ENCODE measurements at places on chromosomes 11 and 22.

DNA sequence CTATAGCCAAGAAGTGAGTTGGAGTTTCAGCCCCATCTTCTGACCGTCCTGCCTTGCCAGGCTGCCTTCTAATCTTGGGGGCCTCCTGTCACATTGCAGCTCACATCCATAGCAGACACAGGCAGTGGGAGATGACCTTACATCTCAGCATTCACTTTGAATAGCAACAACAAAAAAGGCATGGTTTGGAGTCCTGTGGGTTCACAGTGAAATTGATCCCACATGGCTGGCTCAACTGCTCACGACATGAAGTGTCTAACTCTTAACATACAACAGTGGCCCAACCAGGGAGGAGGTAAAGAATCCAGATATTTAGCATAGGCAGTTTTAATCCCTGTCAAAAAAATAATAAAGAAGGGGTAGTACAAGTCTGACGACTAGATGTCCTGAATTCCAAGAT, 38.1 kb downstream of the DBX1 start:
- no peak for DNase-seq

- DNase-seq: no peak
Measured at GRCh38 chr22:49281467-49282340, 546.0 kb downstream of the BRD1 start.

DNA sequence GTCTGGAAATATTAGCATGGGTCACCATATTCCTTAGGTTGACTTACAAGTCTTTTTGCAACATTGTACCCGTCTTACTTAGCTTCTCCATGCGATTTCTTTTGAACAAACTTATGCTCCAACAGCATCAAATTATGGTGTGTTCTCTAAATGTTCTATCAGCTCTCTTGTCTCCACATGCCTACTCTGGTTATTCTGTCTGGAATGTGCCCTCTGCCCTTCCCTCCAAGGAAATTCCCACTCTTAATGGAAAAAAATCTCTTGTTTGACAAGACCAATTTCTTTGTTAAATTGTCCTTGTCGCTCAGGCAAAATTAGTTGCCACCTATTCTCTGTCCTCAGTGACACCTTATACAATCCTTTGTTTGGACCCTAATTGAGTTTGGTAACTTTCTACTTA, 522.8 kb upstream of the LUZP2 start:
- DNase-seq: no peak

DNA sequence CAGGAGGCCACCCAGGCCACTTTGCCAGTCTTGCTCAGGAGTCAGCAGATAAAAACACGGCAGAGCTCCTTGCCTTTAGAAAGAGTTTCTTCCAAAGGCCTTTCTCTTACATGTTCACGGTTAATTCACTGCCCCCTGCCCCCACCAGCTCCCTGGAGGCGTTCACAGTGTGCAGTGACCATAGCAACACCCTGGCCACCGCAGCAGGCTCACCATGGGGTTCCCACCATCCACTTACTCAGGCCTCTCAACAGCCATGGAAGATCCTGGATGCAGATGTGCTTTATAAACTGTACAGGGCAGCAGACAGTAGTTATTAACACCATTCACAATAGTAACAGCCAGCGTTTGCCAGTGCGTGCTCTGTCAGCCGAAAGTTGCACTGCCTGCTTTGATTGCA, 10.6 kb upstream of the MYO7A start:
- DNase-seq: no peak

DNA sequence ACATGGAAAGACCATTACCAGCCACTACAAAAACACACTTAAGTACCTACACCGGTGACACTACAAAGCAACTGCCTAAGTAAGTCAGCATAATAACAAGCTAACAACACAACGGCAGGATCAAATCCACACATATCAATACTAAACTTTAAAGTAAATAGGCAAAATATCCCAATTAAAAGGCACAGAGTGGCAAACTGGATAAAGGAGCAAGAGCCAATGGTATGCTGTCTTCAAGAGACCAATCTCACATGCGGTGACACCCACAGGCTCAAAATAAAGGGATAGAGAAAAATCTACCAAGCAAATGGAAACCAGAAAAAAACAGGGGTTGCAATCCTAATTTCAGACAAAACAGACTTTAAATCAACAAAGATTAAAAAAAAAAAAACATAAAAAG, 261.5 kb upstream of the TENM4 start:
- DNase-seq: no peak

Measured in activated T-helper 1 cell treated with anti-CD3 and anti-CD28 coated beads, Interleukin-2, amount 50 U/mL, for 16 hours (primary cell).